ENCODE measurements at places on chromosomes 13 and 19.

DNA sequence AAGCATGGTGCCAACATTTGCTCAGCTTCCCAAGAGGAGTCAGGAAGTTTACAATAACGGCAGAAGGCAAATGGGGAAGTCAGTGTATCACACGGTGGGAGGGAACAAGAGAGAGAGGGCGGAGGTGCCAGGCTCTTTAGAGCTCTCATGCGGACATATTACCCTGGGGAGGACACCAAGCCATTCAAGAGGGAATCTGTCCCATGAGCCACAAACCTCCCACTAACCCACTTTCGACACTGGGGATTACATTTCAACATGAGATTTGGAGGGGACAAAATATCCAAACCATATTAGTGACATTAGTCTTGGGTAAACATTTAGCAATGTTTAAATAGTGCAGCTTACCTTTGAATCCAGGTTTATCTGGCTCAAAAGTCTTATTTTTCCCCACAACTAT, 69.9 kb downstream of the SLAIN1 start:
- no peak for DNase-seq

- DNase-seq: no peak
These were observed 112.5 kb downstream of the MYO16 start for GRCh38 chr13:108741930-108742329.

GRCh38 chr19:56896095-56896494, 55.6 kb upstream of the PEG3 start:
- DNase-seq: no peak

DNA sequence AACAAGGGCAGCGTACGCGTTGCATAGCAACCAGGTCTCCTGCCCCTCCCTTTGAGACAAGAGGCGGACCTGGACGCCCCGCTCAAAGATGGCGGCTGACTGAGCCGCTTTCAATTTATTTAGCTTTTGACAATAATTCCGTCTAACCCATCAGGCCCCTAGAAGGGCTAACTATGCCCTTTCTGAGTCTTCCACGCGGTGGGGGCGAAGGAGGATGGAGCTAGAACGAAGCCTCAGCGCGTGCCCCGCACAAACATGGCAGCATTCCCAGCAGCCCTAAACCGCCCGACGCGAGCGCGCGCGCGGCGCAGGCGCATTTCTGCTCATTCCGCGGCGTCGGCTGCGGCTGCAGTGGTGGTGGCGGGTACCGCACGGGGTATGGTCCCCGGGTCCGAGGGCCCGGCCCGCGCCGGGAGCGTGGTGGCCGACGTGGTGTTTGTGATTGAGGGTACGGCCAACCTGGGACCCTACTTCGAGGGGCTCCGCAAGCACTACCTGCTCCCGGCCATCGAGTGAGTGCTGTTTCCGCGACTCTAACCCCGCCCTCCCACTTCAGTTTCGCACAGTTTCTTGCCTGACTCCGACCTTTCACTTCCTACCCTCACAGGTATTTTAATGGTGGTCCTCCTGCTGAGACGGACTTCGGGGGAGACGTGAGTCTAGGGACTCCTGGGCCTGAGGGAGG, at the start of gene MED25:
TSS of gene MED25 (plus strand) at position 326 of the 685 bp plus-strand sequence. CDS start at position 379, 53 bp downstream.
- DNase-seq: peak; percentile 92

- DNase-seq: no peak
These were observed 26.4 kb upstream of the FAM216B start for GRCh38 chr13:42754801-42755510.

DNA sequence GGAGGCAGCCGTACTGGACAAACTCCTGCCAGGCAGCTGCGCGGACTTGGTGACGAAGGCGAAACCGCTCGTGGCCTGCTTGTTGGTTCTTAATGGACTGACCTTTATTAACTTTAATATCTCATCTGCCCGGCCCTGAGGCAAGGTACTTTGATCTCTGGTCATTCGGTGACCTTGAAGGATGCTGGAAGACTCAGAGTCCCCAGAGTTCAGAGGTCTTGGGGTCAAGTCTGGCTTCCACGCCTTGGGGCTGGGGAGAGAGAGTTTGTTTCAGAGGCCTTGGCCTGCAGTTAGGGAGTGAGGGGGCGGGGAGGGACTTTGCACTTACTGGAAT, 9.6 kb upstream of the EMC10 start:
- DNase-seq: no peak

DNA sequence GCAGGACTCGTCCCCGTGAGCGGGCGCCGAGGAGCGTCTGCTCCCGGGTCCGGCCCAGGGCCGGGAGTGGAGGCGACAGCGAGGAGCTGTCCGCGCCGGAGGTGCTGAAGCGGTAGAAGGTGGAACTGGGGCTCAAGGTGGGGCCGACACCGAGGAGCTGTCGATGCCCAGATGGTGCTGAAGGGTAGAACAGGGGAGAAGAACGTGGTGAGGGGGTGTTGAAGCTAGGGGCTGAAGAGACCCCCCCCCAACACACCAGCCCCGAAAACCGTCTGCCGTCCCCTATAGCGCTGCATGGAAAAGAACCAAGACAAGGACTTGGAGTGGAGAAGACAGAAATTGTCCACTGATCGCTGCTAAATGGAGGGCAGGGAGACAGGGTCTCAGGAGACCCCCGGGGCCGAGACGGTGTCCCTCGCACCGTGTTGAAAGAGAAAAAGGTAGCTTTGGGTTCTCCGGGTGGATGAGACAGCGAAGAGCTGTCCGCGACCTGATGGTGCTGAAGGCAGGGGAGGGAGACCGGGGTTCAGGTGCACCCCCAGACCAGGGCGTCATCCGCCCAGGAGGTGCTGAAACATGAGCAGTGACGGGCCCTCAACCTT, 7.1 kb upstream of the PDE4C start:
- peak; percentile 69 for DNase-seq

DNA sequence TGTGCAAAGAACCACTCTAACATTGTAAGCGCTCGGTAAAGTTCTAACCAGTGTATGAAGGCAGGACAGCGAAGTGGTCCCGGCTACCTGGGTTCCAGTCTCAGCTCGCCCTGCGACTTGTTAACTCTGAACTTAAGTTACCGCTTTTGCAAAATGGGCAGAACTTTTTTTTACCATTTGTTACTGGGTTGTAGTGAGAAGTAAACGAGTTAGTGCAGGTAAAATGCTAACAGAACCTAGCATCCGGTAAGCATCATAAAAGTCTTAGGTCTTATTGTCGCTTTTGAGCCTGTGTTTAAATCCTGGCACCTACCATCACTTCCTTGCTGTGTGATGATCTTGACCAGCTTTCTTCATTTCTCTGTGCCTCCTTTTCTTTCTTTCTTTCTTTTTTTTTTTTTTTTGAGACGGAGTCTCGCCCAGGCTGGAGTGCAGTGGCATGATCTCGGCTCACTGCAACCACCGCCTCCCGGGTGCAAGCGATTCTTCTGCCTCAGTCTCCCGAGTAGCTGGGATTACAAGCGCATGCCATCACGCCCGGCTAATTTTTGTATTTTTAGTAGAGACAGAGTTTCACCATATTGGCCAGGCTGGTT, 734 bp upstream of the TRMT1 start:
- DNase-seq: no peak

DNA sequence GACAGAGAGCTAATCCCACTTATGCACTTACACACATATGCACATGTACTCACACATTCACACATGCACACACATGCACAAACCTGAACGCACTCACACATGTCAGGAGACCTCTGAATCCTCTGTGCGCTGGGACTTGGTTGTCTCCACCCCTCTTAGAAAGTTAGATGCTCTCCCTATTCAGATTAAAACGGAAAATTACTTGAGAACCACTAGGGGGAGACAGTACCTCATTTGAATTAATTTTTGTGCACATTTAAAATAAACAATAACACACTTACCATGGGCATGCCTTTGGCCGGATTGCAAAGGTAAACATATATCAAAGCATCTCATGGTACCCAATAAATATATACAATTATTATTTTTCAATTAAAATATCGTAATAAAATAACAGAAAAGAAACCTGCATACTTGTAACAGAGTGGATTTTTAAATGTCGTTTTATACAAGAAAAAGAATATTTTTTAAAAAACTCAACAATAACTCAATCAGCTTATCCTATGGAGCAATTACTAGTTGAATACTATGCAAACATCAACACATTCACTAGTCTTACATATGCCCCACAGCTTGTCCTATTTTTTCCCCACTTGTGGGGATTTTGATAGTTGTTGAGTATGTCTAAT, 9.5 kb upstream of the LILRB4 start:
- no peak for DNase-seq

DNA sequence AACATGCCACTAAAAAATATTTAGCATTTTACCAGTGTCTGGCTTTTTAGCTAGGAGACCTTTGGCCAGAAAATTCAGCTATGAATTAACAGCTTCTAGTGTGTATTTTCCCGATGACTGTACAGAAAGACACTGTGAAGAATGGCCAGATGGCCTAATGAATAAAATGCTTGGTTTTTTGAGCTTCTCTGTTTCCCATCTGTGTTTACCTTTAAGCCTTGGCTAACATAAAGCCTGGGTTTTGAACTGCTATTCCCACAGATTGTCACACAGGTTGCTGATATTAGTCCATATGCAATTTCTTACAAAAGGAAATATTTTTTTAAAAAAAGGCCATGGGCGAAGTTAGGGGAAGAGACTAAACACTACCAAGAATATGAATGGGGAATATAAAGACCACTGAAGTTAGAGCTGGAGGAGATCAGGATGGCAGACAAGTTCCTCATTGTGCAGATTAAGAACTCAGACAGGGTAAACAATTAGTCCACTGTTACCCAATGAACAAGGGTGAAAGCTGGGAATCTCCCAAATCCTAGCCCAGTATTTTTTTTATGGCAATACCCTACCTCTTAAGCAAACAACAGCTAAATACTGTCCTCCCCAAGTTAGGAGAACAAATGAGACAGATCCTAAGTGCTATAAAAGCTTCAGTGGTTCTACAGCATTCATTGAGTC, 95.1 kb downstream of the DCT start:
- no peak for DNase-seq

Data from GM12892 (cell line).